Central memory CD4-positive, alpha-beta T cell (primary cell): ENCODE measurements at places on chromosomes 16 and 17.

GRCh38 chr16:54879681-54880080 is 51.0 kb upstream of the IRX5 start:
- DNase-seq: no peak

DNA sequence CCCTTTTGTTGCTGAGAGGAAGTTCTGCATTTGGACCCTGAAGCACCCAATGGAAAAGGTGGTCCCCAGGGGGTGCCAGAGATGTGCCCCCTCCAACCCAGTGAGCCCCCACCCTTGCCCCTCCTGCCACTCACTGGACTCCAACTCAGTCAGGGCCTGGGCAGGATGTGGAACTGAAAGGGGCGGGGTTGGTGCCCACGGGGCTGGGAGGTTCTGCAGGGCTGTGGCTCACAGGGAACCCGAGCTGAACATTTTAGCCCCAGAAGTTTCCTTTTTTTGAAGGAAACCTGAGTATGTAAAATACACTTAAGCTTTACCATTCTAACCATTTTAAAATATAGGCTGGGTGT is 15.8 kb upstream of the OGFOD3 start:
- no peak for DNase-seq

DNA sequence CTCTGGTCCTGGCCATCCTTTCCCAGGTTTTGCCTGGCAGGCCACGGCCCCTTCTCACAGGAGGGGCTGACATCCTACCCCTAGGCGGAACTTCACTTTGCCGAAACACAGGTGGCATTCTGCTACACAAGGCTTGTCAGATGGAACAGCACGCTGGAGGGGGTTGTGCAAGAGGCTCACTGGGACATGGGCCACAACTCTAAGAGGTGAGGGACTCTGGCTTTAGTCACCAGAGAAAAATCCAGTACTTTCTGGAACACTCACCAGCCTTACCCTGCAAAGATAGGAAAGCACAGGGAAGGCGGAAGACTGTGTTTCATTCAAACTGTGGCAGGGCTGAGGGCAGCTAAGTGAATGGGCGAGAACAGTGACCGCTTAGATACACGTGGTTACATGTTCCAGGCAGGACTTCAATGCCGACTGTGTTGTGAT is 18.3 kb downstream of the CDC42EP4 start:
- DNase-seq: no peak

- no peak for DNase-seq
These were observed 60.1 kb upstream of the GSE1 start for GRCh38 chr16:85552980-85553435.

DNA sequence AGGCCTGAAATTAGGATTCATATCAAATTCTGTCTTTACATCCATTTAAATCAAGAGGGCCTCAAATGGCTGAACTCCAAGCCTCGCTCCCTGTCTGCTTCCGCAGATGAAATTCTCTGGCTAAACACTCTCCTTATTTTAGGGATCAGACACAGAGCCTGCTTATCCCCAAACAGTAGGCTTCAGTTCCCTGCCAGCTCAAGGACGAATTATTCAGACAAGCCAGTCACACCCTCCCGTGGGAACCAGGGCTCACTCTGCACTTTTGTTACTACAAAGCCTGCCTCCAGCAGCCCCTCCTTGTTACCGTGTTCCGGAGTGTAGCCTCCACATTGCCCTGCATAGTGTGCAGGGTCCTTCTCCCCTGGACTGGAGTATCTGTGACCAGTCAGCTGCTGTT is 46.6 kb upstream of the LCMT1 start:
- DNase-seq: no peak

DNA sequence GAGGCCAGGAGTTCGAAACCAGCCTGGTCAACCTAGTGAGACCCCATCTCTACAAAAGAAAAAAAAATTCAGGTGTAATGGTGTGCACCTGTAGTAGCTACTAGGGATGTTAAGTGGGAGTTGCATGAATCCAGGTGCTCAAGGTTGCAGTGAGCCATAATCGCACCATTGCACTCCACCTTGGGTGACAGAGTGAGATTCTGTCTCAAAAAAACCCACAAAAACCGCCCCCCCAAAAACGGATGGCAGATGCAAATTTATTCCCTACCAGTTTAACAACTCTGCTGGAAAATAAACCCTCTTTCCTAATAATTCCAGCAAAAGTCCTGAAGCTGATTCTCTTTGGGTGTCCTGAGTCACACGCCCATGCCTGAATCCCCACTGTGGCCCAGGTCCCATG is 140.3 kb downstream of the PRKCB start:
- DNase-seq: no peak

DNA sequence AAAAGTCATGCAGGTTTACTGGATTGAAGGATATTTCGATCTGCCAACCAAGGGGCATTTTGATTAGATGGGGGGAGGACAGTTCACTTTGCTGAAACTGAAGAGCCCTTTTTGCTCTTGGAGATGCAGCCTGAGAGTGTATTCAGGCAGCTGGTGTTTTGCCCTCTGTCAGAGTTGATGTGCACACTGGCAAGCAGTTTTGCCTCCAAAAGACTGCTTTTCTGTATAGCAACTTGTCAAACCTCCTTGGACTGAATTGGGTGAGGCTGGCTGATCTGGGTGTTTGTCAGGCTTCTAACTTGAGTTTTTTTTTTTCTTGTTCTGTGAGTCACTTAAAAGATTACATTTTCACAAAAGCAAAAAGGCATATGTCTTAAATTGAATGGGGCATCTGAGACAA is 22.6 kb upstream of the ANKFN1 start:
- no peak for DNase-seq

DNA sequence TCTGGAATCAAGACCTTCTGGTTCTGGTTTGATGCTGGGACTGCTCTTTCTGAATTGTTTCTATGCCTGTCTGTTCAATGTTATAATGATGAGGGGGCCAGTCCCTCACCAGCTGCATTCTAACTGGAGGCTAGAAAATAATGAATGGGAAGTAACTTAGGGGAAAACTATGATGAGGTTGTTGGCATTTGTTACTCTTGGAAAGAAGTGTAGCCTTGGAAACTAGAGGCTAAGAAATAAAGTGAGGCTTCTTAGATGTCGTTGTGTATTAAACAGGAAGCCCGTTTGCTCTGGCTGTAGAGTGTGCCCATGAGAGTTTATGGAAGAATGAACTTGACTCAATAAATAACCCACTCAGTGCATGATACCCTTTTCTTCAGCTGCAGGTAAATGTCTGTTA is 140.8 kb downstream of the PRKCA start:
- DNase-seq: no peak

GRCh38 chr17:21297026-21297520 is 12.6 kb downstream of the MAP2K3 start:
- no peak for DNase-seq

GRCh38 chr17:66492080-66492479 is 189.7 kb downstream of the PRKCA start:
- DNase-seq: no peak

GRCh38 chr16:8832717-8833105 is 35.1 kb downstream of the PMM2 start:
- DNase-seq: no peak

DNA sequence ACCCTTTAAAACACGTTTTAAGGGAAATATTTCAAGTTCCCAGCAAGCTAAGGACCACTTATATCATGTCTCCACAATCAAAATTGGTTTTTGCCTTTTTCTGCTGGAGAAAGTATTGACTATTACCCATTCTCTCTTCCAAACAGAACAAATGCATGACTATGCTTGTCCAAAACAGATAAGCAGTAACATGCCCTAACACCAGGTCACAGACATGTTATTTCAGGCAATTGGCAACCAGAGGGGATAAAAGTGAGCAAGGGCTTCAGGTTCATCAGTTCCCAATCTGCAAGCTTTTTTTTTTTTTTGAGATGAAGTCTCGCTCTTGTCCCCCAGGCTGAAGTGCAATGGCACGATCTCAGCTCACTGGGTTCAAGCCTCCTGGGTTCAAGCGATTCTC is 15.0 kb downstream of the SKA2 start:
- no peak for DNase-seq

DNA sequence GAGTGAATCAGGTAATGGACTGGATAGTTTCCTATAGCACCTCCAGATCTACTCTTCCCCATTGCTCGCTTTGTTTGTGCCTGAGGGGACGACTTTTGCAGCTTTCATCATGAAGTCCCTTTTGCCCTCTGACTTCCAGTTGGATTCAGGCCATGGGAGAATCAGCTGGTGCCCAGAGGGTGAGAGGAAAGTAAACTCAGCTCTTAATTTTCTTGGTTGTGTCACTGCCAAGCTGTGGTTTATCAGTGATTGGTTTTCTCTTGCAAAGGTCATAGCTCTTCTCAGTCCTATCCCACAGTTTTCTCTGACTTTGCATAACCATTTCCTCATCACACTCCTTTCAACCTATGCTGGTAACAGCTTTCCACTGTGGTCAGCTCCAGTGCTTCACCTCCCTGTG is 200.1 kb downstream of the KCNJ2 start:
- DNase-seq: no peak

DNA sequence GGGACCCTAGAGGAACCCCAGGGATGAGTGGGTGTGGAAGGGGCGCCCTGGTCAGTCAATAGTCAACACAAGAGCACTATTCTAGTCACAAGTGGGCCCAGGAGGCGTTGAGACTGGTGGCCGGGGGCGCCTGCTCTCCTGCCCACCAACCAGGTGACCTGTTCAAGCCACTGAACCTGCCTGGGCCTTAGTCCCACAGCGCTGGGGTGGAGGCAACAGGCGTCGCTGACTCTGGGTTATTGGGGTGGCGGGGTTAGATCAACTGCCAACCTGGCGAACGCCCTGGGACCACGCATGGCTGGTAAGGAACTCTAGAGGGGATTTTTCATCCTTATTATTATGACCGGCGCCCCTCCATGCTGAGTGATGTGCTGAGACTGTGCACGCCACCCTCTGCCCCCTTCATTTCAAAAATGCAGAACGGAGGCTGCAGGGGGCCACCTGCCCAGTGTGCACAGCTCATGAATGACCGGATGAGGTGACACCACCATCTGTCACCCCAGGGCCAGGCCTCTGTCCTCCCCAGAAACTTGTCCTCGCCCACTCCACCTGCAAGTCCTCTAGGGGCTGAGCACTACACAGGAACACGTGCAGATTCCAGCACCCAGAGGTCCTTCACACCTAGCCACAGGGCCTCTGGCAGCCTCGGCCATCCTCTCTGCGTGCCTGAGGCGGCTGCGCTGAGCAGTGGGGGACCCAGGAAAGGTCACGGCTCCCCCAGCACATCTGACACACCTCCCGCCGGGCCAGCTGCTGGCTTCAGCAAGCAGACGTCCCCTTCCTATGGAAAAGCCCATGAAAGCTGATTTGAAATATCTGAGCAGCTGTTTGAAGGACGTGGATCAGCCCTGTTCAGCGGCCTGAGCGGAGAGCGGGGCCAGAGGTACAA is 51.6 kb upstream of the DNAH17 start:
- no peak for DNase-seq

DNA sequence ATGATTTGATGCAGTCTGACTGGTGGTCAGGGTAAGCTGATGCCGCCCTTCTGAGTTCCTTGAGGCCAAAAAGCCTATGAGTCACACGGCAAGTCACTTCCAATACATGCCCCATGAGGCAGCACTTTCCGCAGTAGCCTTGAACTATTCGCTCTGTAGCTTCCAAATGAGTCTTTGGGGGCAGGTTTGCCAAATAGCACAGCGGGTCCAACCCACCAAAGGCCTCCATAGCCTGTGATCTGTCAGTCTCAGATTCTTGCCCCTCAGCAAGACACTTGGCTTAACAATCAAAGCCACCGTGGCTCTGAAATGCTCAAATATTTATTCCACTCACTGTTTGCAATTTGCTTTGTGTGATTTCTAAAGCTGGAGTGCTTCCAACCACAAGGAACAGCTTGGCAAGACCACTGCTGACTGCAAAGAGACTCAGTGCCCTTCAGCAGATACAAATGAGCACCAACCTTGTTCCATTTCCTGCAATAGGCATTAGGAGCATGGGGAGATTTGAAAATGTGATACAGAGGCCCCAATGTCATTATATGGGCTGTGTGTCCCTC is 45.4 kb downstream of the CLEC19A start:
- DNase-seq: no peak

GRCh38 chr17:7579834-7580603 is 581 bp downstream of the CD68 start:
- no peak for DNase-seq

DNA sequence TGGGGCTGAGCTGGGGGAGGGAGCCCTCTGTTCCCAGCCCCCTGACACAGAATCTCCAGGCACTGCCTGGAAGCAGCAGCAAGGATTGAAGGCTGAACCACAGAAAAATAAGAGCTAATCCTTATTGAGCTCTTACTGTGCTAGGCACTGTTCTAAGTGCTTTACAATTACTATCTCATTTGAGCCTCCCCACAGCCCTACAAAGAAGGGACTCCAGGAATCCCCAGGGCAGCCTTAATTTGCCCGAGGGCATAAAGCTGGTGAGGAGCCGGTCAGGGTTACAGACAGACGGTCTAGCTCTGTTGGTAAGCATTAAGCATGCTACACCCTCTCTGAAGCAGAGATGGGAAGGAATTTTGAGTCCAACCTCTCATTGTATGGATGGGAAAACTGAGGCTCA is 7.0 kb downstream of the SAMD14 start:
- DNase-seq: no peak

- no peak for DNase-seq
These were observed 117.4 kb downstream of the HIC1 start for GRCh38 chr17:2172077-2172851.

DNA sequence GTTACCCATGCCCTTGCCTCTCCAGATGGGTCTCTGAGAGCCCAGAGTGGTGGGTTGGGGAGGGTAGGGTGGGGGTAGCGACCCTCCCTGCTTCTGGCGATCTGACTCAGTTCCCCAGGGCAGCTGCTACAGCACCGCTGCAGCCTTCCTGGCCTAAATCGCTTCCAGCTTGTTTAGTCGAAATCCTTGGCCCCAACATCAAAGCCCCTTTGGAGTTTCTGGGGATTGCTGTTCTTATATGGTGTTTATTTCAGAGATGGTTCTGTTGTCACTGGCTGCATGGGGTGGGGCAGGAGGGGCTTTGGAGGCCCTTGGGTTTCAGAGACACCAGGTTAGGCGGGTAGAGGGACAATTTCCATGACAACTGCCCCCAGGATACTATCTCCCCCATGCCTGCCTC is 35.9 kb downstream of the FZD2 start:
- no peak for DNase-seq

GRCh38 chr16:79589601-79590102 is 10.9 kb downstream of the MAF start:
- no peak for DNase-seq
